ENCODE measurements at places on chromosomes 13 and 19.

DNA sequence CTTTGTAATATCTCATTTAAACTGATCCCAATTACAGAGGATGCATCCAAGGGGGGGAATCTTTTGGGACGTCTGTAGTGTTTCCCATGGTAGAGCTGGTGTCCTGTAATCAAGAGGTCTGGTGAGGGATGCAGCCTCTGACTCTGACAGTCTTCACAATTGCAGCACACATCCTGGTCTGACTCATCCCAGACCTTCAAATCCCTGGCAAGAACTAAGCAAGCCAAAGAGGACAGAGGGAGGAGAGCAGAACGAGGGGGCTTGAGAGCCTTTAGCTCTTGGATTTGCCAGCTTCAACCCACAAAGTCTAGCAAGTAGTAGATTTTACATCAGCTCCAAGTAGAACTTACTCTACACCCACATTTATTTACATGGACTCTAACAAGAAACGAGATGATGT, 17.3 kb upstream of the FCGBP start:
- no peak for DNase-seq

DNA sequence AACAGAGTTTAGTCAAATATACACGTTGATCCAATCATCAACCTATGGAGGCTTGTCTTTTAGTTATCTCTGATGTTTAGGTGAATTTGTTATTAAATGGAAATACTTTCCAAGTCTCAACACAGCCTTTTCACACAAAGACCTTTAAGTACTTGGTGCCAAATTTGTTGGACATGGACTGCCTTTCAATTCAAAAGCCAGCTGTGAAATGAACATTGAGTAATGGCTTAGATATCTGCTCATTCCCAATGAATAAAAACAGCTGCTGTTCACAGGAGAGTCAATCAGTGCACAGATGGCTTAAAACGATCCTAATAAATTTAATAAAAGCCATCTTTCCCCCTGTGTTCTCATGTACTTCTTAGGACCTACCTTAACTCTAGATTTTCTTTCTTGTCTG, 19.9 kb upstream of the DHRS12 start:
- no peak for DNase-seq

DNA sequence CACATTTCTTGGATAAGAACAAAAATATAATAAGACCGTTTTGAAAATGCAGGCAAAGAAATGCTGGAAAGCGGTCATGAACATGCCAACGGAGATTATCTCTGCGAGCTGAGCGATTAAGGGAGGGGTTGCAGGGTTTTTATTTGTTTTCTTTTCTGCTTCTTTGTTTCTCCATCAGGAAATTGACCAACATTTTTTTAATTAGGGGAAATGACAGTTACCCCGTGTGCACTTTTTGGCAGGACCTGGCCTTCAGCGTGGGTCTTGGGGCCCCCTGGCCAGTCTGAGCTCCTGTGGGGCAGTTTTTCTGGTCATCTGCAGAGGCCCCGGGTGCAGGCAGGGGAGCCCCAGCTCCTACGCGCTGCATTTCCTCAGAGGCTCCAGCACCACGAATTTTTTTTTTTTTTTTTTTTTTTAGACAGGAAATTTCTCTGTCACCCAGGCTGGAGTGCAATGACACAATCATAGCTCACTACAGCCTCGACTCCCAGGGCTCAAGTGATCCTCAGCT, 31.3 kb upstream of the HOMER3 start:
- no peak for DNase-seq

GRCh38 chr13:52743988-52744387, 4.4 kb upstream of the CNMD start:
- DNase-seq: no peak

DNA sequence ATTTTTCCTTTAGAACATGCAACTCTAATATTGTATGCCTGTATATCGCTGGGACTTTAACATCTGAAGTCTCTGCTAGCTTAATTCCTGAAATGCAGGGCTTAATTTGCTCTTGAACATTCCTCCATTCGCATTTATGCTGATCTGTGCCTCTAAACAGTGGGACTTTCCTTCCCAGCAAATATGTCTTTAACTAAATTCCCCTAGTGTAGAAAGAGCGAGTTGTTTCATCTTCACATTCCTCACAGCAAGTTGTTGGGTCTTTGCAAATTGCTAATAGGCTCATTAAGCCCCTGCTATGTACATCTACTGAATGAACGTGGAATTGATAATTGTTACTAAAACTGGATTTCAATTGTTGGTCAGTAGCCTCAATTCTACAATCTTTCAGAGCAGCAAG, 118.4 kb upstream of the OBI1 start:
- no peak for DNase-seq

- DNase-seq: no peak
Observed at GRCh38 chr19:1355568-1356507, 27.9 kb upstream of the NDUFS7 start.

DNA sequence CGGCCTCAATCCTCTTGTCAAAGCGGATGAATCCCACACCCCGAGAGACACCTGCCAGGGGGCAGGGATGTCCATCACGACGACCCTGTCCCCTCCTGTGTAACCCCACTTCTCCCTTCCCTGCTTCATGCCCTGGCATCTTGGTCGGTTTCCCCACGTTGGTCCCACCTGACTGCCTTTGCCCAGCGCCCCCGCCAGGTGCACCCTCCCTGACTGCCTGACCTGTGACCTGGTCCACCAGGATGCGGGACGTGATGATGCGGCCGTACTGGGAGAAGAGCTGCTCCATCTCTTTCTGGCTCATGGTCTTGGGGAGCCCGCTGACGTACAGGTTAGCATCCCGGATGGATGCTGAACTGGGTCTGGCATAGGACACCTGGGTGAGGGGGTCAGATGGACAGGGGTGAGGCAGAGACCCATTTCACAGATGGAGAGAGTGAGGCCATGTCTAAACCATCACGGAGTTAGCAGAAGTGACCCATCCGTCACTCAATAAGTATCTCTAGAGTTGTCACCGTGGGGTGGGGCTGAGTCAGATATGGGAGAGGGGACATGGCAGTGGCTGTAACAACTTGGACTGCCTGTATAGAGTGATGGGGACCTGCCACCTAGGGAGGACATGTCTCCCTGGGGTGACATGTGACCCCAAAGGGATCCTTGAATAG, 22.5 kb downstream of the ELAVL3 start:
- DNase-seq: no peak

DNA sequence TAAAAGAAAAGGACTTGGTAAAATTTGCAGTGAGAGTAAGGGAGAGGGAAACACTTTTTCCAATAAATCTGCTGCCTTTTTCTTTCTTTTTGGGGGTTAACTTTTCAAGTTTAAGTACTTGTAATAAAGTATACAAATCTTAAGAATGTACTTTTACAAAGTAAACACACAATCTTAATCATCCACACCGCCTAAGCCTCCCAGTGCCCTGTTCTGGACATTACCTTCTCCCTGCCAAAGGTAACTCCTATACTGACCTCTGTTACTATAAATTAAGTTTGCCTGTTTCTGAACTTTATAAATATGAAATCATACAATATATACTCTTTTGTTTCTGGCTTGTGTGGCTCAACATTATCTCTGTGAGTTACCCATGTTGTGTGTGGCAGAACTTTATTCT, 137.9 kb downstream of the RGCC start:
- DNase-seq: no peak

DNA sequence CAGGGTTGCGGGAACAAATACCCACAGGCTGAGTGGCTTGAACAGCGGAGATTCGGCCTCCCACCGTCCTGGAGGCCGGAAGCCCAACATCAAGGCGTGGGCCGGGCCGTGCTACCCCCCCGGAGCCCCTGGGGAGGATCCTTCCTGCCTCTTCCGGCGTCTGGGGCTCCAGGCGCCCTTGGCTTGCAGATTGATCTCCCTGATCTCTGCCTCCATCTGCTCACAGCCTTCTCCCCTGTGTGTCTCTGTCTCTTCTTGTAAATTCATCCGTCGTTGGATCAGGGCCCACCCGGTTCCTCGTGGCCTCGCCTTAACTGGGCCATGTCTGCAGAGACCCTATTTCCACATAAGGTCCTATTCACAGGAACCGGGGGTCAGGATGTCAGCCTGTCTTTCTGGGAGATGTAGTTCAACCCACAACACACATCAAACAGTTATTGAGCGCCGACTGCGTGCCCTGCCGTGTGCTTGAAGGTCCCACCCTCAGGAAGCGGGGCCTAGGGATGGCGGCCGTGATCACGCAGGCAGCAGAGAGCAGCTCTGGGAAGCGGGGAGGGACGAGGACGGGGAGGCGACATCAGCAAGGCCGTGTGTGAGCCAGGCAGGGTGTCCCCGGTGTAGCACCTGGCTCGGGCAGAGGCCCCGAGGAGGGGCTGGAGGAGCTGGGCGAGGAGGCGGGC, 21.3 kb downstream of the HCN2 start:
- DNase-seq: peak; percentile 47

DNA sequence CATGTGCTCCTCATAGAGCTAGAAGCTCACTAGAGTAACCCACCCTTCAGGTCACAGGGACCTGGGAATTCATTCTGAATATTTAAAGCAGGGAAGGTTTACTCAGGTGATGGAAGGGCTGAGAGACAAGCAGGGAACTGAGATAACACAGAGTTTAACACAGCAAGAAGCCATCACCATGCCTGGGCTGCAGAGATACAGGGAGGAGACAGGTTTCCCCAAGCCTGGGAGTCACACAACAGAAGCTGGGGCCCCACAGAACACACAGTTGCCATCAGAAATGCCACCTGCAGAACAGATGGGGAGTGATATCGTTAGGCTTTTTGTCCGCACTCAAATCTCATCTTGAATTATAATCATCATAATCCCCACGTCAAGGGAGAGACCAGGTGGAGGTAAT, 7.9 kb upstream of the CYSLTR2 start:
- DNase-seq: no peak

DNA sequence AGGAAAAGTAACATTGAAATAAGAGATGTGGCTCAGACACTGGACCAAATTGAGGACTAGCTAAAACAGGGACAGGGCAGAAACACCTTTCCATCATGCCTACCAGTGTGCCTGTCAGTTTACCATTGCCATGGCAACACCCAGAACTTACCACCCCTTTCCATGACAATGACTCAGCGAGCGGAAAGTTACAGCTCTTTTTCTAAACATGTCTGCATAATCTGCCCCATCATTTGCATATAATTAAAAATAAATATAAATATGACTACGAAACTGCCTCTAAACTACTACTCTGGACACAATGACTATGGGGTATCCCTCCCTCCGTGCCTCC, 96.0 kb downstream of the UBL3 start:
- no peak for DNase-seq

DNA sequence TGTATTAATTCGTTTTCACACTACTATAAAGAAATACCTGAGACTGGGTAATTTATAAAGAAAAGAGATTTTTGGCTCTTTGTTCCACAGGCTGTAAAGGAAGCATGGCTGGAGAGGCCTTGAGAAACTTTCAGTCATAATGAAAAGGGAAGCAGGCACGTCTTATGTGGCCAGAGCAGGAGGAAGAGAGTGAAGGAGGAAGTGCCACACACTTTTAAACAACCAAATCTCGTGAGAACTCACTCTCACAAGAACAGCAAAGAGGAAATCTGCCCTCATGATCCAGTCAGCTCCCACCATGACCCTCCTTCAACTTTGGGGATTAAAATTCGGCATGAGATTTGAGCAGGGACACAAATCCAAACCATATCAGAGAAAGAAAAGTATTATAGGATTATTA, 1255.9 kb upstream of the MIR17HG start:
- DNase-seq: no peak

DNA sequence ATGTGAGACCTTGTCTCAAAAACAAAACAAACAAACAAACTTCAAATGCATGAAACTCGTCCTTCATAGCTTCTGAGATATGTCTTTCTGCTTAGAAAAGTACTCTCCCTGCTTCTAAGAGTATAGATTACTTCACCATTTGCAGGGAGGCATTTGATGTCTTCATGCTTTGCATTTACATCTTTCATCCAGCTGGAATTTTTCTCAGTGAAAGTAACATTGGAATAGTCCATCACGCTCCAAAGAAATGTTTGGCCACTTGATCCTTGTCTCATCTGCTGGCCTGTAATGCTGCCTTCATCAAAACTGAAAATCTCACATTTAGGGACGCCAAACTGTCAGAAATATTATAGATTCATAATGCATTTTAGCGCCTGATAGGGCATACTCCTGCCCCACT, 19.2 kb downstream of the PNMA8A start:
- DNase-seq: no peak

- DNase-seq: no peak
Observed at GRCh38 chr13:102049853-102050252, 352.0 kb downstream of the FGF14 start.

- DNase-seq: no peak
Observed at GRCh38 chr19:46630586-46631205, 5.3 kb downstream of the GNG8 start.

GRCh38 chr19:45556835-45557234, 27.8 kb downstream of the OPA3 start:
- no peak for DNase-seq

GRCh38 chr13:27341616-27342015, 71.0 kb downstream of the RASL11A start:
- no peak for DNase-seq

DNA sequence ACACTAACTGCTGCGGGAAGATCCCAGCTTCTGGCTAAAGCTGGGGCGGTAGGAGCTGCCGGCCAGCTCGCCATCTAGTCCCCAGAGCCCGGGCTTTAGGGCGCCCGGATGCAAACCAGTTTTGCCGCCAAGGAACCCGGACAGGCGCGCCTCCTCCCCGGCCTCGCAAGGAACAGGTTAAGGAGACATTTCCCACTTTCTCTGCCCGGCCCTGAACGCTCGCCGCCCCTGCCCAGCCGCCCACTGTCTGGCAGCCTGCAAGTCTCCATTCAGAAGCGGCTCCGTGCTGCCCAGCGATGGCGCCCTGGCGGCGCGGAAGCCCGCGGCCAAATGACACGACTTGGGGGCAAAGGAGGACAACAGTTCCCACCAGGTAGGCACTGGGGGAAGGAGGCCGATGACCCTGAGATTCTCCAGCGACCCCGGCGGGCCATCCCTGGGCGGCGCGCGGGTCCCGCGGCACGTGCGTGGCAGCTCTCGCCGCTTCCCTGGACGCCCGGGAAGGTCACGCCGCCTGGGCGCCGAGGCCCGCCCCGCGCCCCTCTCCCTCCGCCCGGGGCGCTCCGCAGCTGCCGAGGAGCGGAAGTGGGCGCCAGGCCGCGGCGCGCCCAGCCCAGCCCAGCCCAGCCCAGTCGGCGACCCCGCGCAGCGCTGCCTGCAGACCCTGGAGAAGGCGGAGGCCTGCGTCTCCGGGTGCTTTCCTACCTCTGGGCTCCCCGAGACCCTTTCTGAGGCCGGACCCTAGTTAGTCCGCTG, 42.2 kb upstream of the HNRNPA1L2 start:
- DNase-seq: no peak

- no peak for DNase-seq
Observed at GRCh38 chr13:113272031-113272430, 25.0 kb upstream of the LAMP1 start.

- DNase-seq: no peak
Observed at GRCh38 chr13:87537951-87538350, 133.2 kb upstream of the SLITRK5 start.

Measured in T-helper 17 cell (primary cell).